ENCODE measurements at places on chromosomes 6 and 20. TPM values are rescaled to one million over a fixed set of nuclear protein-coding genes. Genes with fewer than 3 reads are reported as not detected.

Gene NHLRC1
- total RNA-seq = 3.3 TPM

Gene GGTLC1
- not detected for total RNA-seq

Gene ASF1A
- 18.9 TPM for total RNA-seq

Gene PRRT1
- total RNA-seq = not detected

Gene HTR1E
- 0.15 TPM for total RNA-seq

Gene MICB
- total RNA-seq = 17.5 TPM

Gene ZNF334
- total RNA-seq = 1.7 TPM

Gene VGLL2
- 0.17 TPM for total RNA-seq

Gene CLIC5
- total RNA-seq = 3.5 TPM

Gene GJA1
- total RNA-seq = 33.6 TPM

- DNase-seq = no peak
These were observed 19.4 kb upstream of the MUC21 start for GRCh38 chr6:30964075-30964474.

DNA sequence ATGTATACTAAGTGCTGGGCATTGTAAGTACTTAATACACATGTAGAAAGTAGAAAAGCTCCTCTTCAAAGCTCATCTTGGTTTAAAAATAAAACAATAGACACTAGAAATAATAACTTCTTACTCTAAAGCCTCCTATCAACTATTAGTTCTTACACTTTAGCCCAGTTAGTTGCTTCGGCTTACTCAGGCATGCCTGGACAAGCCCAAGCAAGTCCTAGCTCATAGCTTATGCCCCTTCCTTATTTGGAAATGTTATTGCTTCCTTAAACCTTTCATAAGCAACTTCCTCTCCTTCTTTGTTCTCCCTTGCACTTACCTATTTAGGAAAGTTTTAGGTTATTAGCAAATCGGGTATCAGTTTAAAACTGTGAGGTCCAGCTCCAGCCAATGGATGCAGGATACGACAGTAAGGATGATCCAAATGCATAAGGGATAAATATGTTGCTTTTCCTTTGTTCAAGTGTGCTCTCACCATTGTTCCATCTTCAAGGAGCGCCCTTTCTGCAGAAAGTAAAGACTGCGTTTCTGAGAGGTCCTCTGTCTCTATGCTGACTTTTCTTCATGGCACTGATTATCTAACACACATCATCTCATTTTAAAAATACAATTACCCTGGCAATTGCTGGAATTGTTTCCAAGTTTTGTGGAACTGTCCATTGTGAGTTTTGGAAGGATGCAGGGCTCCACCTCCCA, 12.3 kb downstream of the TMEM30A start:
- DNase-seq = peak; percentile 77

DNA sequence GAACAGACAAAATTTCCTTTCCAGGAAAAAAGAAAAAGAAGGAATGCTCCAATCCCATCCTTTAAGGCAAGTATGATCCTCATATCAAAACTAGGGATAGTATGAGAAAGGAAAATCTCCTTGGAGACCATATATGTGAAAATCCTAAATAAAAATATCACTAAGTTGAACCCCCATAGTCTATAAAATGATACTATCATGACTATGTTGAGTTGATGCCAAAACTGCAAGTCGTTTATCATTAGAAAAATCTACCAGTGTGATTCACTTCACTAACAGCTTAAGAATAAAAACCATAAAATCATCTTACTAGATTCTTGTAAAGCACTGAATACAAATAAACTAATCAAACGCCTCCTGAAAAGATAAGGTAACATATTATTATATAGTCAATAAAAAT, 76.6 kb upstream of the STXBP5 start:
- DNase-seq = no peak

DNA sequence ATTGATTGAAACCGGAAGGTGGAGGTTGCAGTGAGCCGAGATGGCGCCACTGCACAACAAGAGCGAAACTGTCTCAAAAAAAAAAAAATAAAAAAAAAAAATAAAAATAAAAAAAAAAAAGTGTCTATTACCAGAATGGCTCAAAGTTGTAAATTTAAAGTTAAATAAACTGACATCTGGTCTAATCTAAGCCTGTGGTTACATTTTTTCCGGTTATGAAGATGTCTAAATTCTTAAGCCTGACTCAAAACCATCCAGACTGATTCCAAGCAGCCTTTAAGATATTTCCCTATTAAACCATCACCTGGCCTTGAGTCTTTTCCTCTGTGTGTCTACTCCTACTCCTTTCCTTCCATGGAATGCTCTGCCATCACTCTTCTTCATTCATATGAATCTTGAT, 371.7 kb upstream of the RUNX2 start:
- DNase-seq = no peak

DNA sequence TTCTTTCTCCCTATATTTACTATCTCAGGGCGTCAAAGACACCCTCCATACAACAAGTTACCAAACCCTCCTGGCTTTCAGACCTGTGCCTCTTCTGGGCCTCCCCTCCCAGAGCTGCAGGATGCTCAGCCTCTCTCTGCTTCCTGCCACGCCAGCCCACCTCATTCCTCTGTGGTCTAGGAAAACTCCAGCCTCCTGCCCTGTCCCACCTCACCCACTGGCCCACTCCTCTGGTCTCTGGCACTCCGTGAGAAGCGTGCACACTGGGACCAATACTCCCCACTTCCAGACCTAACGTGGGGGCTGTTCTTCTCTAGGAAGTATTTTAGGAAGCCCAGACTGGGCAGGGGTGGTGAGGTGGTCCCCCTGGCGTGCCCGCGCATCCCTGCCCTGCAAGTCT, 9.7 kb downstream of the AGPAT4 start:
- no peak for DNase-seq

- DNase-seq = peak; percentile 42
These were observed 52.8 kb upstream of the FILIP1 start for GRCh38 chr6:75546381-75546780.

- no peak for DNase-seq
These were observed 4.1 kb upstream of the ABT1 start for GRCh38 chr6:26592649-26593048.

GRCh38 chr6:139553916-139554315, 179.5 kb upstream of the CITED2 start:
- DNase-seq = peak; percentile 52

Measured in renal cortical epithelial cell (primary cell).